ENCODE measurements at places on chromosomes 12 and 14. TPM values are rescaled to one million over a fixed set of nuclear protein-coding genes. Genes with fewer than 3 reads are reported as not detected.

DNA sequence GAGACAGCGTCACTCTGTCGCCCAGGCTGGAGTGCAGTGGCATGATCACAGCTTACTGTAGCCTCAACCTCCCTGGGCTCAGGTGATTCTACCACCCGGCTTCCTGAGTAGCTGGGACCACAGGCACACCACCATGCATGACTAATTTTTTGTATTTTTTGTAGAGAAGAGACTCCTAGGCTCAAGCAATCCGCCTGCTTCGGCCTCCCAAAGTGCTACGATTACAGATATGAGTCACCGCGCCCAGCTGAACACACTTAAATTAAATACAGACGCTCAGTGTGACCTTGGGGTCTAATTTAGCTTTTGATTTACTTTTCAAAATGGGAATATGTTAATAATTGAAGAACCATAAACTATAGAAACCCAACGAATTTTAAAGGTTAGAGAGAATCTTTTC, 77.2 kb downstream of the C2CD5 start:
- H3K27me3 ChIP-seq, result no peaks in the 10 kb centered on the region
- no peak for DNase-seq
- 0 out of 2 replicates have a peak, but pooled peaks cover 6% of the 10 kb centered on the region for H3K36me3 ChIP-seq
- H3K4me3 ChIP-seq, result no peak overlapping the region

DNA sequence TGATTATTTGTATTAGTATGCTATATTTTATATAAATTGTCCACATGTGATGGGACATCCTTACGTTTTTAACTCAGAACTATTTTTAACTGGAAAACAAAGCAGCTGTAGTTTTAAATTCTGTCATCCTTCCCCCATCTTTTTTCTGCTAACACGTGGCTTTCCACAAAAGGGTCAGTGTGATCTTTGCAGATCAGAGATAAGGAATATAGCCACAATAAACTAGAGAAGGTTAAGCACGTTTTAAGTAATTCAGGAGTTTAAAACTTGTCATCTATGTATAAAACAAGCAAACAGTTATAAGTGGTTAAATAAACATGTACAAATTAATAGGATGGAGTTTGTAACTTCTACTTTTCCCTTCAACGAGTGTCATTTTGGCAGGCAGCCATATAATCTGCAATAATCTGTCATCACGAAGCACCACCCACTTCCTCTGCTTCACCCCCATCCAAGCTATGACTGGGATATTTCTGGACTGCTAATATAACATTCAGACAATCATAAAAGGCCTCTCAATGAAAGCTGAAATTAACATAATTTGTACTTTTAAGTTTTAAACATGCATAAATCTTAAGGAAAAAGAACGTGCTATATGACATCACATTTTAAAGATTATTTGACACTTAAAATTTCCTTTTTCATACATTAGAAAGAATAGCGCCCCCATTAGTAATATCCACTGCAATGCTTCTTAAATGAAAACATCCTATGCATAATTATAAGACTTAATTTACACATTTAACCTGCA, 15.3 kb downstream of the TAOK3 start:
- no peaks in the 10 kb centered on the region for H3K36me3 ChIP-seq
- no peak for DNase-seq
- peak overlapping the region; percentile 81 for H3K27ac ChIP-seq
- peaks cover 51% of the 10 kb centered on the region for H3K4me1 ChIP-seq
- H3K4me3 ChIP-seq, result no peak overlapping the region

PTMS gene
- total RNA-seq, result 633 TPM

TBK1 gene
- 18.0 TPM for total RNA-seq

FIGNL2 gene
- total RNA-seq, result not detected

DNA sequence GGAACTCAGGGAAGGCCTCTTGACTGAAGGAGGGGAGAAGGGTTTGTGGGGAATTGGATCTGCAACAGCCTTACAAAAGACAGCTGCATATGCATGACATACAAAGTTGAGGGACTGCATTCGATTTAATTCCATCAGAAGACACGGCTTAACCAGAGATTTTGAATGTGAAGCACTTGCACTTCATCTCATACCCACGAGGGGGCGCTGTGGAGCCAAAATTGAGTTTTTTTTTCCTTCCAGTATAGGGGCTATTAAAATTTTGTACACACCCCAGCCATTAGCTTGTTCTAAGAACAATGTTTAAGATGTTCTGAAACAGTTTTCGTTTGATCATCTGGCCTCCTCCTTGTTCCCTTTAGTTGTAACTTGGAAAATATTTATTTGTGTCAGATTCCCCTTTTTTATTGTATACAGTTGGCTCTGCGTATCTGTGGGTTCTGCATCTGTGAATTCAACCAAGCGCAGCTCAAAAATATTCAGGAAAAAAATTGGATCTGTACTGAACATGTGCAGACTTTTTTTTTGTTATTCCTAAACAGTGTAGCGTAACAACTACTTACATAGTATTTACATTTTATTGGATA, 1.6 kb downstream of the SUDS3 start:
- H3K4me1 ChIP-seq, result peaks cover 22% of the 10 kb centered on the region
- H3K4me3 ChIP-seq, result peak overlapping the region; percentile 97
- H3K27ac ChIP-seq, result peak overlapping the region; percentile 93
- peaks cover 11% of the 10 kb centered on the region for H3K36me3 ChIP-seq
- H3K27me3 ChIP-seq, result no peaks in the 10 kb centered on the region
- DNase-seq, result peak; percentile 69

ADAM21 gene
- not detected for total RNA-seq

BCL11B gene
- total RNA-seq, result not detected

- H3K36me3 ChIP-seq, result no peaks in the 10 kb centered on the region
- H3K4me3 ChIP-seq, result no peak overlapping the region
- no peak overlapping the region for H3K27ac ChIP-seq
Observed at GRCh38 chr14:104874110-104874531, 9.1 kb downstream of the CEP170B start.

DNA sequence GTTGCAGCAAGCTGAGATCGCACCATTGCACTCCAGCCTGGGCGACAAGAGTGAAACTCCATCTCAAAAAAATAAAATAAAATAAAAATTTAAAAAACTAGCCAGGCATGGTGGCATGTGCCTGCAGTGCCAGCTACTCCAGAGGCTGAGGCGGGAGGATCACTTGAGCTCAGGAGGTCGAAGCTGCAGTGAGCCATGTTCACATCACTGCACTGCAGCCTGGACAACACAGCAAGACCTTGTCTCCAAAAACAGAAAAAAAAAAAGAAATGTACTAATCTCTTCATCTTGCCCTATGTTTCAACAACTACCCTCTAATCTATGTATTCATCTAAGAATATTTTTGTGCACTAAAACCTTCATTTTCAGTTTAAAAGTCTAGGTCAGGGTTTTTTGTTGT, 6.5 kb downstream of the NAA25 start:
- no peaks in the 10 kb centered on the region for H3K27me3 ChIP-seq
- peaks cover 48% of the 10 kb centered on the region for H3K36me3 ChIP-seq
- no peak overlapping the region for H3K4me3 ChIP-seq
- H3K4me1 ChIP-seq, result peaks cover 30% of the 10 kb centered on the region

UTP20 gene
- 14.1 TPM for total RNA-seq

GRCh38 chr14:62697461-62697860, 347.8 kb downstream of the KCNH5 start:
- DNase-seq, result no peak
- peaks cover 5% of the 10 kb centered on the region for H3K4me1 ChIP-seq
- H3K27ac ChIP-seq, result no peak overlapping the region
- H3K4me3 ChIP-seq, result no peak overlapping the region
- H3K27me3 ChIP-seq, result no peaks in the 10 kb centered on the region

MUCL1 gene
- total RNA-seq, result not detected

ALG10B gene
- total RNA-seq, result 14.4 TPM

GRCh38 chr12:3116106-3116844, 39.1 kb downstream of the TSPAN9 start:
- no peak for DNase-seq
- H3K4me1 ChIP-seq, result no peaks in the 10 kb centered on the region
- no peaks in the 10 kb centered on the region for H3K27me3 ChIP-seq
- no peak overlapping the region for H3K27ac ChIP-seq
- no peaks in the 10 kb centered on the region for H3K36me3 ChIP-seq

GRCh38 chr14:70881549-70882177, 25.6 kb upstream of the PCNX1 start:
- H3K36me3 ChIP-seq, result no peaks in the 10 kb centered on the region
- no peak overlapping the region for H3K27ac ChIP-seq
- H3K27me3 ChIP-seq, result no peaks in the 10 kb centered on the region

ALX1 gene
- total RNA-seq, result not detected

DNA sequence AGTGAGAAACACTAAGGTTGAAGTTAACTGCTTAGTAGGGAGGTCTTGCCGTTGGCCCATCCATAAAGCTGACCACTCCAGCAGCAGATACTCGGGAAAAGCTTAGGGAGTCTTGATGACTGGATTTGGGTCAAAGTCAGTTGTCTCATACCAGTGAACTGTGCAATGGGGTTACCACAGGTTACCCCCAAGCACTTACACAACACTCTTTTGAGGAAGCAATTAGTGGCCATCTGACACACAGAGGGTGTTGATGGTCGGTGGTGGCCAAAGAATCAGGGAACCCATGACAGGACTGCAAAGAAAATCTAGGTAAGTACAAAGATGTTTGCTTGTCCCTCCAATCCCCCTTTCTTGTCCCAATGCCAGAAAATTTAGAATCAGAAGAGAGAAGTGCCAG, 410.2 kb downstream of the APAF1 start:
- peaks cover 14% of the 10 kb centered on the region for H3K27me3 ChIP-seq
- no peaks in the 10 kb centered on the region for H3K36me3 ChIP-seq
- no peak overlapping the region for H3K4me3 ChIP-seq
- no peak for DNase-seq
- H3K27ac ChIP-seq, result no peak overlapping the region

- peak; percentile 74 for DNase-seq
- H3K27me3 ChIP-seq, result no peaks in the 10 kb centered on the region
- 0 out of 2 replicates have a peak, but pooled peaks cover 4% of the 10 kb centered on the region for H3K36me3 ChIP-seq
Observed at GRCh38 chr12:94561943-94562411, 88.4 kb downstream of the TMCC3 start.

CYP46A1 gene
- not detected for total RNA-seq

DNA sequence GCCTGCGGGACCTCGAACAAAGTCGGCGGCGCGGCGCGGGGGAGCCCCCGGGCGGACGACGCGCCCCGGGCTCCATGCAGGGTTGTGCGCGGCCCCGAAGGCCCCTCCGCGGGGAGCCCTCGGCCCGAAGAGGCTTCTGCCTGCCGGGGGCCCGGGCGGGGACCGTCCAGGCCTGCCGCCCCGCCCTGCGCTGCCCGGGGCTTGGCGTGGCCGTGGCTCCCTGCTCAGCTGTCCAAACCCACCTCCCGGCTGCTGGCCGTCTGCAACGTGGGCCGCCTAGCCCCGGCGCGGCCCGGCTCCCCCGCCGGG, 670 bp downstream of the DYRK2 start:
- H3K36me3 ChIP-seq, result peaks cover 25% of the 10 kb centered on the region
- H3K4me1 ChIP-seq, result peaks cover 66% of the 10 kb centered on the region

GRCh38 chr12:102396276-102396675, 84.1 kb downstream of the IGF1 start:
- H3K36me3 ChIP-seq, result no peaks in the 10 kb centered on the region
- H3K4me3 ChIP-seq, result no peak overlapping the region
- no peaks in the 10 kb centered on the region for H3K27me3 ChIP-seq
- no peak for DNase-seq
- no peaks in the 10 kb centered on the region for H3K4me1 ChIP-seq

ENDOU gene
- 0.39 TPM for total RNA-seq

DNA sequence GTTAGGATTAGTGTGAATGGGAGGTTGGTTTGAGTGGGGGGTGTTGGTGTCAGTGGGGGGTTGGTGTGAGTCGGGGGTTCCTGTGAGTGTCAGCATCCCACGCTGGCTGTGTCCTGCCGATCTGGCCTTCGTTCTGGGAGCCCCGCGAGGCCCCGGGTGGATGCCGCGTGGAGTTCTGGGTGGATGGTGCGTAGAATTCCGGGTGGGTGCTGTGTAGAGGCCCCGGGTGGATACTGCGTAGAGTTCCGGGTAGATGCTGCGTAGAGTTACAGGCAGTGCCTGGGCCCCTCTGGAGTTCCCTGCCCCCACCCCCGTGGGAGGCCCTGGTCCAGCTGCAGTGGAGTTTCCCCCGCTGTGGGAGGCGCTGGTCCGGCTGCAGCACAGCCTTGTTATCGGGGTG, 8.7 kb downstream of the NOC4L start:
- peaks cover 18% of the 10 kb centered on the region for H3K36me3 ChIP-seq
- H3K27ac ChIP-seq, result no peak overlapping the region
- no peaks in the 10 kb centered on the region for H3K4me1 ChIP-seq
- no peaks in the 10 kb centered on the region for H3K27me3 ChIP-seq
- no peak overlapping the region for H3K4me3 ChIP-seq

FGD6 gene
- total RNA-seq, result 18.1 TPM

- no peaks in the 10 kb centered on the region for H3K27me3 ChIP-seq
- DNase-seq, result no peak
- H3K4me1 ChIP-seq, result no peaks in the 10 kb centered on the region
- no peaks in the 10 kb centered on the region for H3K36me3 ChIP-seq
- H3K4me3 ChIP-seq, result no peak overlapping the region
Observed at GRCh38 chr12:78038541-78038940, 207.8 kb downstream of the NAV3 start.

TOGARAM1 gene
- 9.2 TPM for total RNA-seq

GRCh38 chr14:32666308-32666707, 272.4 kb upstream of the NPAS3 start:
- no peaks in the 10 kb centered on the region for H3K27me3 ChIP-seq
- no peaks in the 10 kb centered on the region for H3K4me1 ChIP-seq
- H3K4me3 ChIP-seq, result no peak overlapping the region
- no peaks in the 10 kb centered on the region for H3K36me3 ChIP-seq

GRCh38 chr14:31543969-31544799, 17.0 kb upstream of the NUBPL start:
- H3K27ac ChIP-seq, result no peak overlapping the region
- no peaks in the 10 kb centered on the region for H3K36me3 ChIP-seq
- no peaks in the 10 kb centered on the region for H3K4me1 ChIP-seq
- H3K27me3 ChIP-seq, result no peaks in the 10 kb centered on the region
- DNase-seq, result no peak
- no peak overlapping the region for H3K4me3 ChIP-seq

PLEKHG7 gene
- total RNA-seq, result not detected

GRCh38 chr14:64541261-64541971, 875 bp downstream of the HSPA2 start:
- no peaks in the 10 kb centered on the region for H3K36me3 ChIP-seq
- H3K4me3 ChIP-seq, result no peak overlapping the region
- H3K27me3 ChIP-seq, result no peaks in the 10 kb centered on the region
- no peak overlapping the region for H3K27ac ChIP-seq

DNA sequence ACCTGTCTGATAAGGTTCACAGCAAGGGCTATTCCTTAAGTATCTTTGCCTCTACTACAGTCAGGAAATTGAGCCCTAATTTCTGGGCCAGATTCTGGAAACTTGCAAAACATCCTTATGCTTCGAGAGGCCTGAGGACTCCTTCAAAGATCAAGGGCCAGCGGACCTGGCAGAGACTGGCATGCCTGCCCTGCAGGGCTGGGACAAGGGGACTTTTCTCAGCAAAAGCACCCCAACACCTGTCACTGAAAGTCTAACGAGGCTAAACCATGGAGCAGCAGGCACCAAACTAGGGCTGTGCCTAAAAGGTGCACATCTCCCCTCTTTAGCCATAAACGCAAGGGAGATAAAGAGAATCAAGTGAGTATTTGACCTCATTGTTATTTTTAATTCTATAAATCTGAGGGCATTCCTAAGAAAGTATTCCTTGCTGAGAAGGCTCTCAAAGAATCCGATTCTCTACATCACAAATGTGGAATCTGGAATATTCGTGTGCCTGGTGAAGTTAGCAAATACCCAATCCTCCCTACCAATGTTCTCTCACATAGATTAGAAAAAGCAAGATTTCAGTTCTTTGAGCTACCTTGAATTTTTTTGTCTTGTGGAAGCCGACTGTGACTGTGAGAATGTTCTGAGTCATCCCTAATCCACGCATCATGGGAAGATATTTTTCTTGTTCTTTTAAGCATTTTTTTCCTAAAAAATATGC, 328.2 kb upstream of the NOVA1 start:
- DNase-seq, result no peak
- H3K27me3 ChIP-seq, result no peaks in the 10 kb centered on the region
- H3K4me3 ChIP-seq, result no peak overlapping the region
- H3K4me1 ChIP-seq, result no peaks in the 10 kb centered on the region
